ENCODE measurements at places on chromosomes 2 and 18.

DNA sequence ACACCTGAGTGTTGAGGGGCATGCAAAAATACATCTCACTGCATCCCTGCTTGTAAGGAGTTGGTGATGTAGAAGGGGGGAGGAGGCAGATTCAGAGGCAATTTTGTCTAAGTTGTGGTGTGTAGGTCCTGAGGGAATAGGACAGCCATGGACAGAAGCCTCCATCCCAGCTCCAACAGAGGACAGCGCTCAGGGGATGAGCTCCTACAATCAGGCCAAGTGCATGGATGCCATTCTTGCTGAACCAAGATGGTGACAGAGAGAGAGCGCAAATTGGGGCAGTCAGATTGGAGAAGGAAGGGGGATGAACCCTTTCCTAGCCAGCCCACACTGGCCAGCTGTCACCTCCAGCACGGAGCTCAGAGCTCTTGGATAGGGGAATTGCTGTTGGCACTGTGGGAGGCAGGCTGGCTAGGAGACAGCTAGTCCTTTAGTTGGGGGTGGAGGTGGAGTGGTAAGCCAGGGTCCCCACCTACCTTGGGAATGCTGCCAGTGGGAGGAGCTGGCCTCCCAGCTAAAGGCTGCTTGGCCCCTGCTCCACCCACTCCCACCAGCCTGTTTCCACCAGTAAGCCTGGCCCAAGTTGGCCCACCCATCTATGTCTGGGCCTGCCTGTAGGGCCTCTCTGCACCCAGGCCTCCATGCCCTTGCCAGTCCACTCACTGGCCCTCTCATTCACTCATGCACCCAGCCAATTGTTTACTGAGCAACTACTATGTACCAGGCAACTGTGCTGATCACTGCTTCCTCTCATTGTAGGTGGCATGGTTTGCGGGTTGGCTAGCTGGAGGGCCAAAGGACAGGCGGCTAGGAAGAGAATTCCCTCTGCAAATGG lies 2.5 kb upstream of the PER2 start:
- DNase-seq: no peak

DNA sequence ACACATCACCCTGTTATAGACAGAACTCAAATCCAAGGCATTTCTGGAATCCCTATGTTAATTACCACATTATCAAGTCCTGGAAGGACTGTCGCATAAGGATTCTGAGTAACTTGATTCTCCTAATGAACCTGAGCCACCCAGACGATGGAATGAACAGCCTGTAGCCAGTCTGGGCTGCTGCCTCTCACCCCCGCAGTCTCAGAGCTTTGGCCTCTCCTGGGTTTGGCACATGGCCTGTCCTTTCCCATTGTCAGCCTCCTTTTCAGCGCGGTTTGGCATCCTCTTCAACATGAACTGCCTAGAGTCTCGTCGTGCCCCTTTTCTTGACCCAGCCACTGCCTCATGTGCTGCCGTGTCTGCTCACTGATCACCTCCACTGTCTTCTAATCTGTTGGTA lies 147.6 kb downstream of the SLC8A1 start:
- DNase-seq: peak; percentile 19

DNA sequence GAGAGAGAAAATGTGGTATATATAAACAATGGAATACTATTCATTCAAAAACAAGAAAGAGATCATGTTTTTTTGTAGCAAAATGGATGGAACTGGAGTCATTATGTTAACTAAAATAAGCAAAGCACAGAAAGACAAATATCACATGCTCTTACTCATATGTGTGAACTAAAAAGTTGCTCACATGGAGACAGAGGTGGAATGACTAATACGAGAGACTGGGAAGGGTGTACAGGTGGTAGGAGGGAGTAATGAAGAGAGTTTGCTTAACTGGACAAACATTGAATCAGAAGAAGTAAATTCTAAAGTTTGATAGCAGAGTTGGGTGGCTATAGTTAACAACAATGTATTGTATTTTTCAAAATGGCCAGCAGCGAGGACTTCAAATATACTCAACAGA lies 1080.7 kb upstream of the CHAC2 start:
- no peak for DNase-seq

- DNase-seq: no peak
Observed at GRCh38 chr18:46385124-46385523, 271.9 kb downstream of the LOXHD1 start.

DNA sequence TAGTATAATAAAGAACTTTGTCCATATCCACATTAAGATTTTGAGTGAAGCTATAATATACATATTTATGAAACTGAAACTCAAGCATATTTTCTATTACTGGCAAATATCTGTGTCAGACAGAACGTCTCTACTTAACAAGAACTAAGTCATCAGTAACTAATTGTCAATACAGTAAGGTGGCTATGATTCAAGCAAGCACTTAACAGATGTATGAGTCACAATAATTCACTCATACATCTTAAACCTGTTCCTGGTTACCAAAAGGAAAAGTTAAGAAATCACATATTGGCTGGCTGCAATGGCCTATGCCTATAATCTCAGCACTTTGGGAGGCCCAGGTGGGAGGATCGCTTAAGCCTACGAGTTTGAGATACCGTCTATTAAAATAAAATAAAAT lies 96.0 kb downstream of the SOS1 start:
- DNase-seq: no peak

DNA sequence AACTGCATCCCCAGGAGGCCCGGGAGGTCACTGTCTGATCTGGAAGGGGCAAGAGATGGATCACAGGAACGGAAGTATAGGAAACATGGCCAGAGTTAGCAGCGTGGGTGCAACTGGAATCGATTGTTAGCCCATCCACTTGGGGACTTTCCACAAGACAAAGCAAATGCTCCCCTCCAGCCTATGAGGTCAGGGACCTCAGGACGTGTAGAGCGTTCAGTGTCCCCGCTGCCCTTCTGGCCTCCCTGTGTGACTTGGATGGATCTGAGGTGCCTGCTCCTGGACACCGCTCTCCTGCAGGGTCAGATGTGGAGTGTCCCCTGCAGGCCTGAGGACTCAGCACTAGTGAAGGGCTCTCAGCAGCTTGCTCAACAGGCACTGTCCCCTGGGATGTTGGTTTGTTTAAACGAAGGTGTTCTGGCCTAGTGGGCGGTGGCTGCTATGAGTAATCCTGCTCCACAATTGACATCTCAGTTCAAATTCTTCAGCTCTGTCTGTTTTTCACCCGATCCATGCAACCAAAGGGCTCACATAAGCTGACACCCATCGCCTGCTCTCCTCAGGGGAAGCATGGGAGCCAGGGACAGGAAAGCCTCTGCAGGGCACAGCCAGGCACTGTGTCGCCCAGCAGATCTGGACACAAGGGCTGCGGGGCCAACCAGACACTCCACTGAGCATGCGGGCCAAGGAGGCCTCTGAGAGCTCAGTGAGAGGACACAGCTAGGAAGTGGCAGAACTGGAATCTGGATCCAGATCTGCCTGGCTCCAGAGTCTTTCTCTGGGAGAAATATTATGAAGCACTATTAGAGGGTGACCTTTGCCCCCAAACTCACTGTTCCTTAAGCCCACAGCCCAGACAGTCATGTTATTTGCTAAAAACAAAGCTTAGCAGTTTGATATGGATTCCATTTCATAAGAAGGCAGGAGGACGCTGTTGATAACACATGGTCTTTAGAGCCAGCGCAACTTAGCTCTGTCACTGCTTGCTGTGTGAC lies 78.5 kb downstream of the RHOB start:
- no peak for DNase-seq

GRCh38 chr18:62586151-62586774 lies 63.4 kb downstream of the ZCCHC2 start:
- peak; percentile 85 for DNase-seq

GRCh38 chr2:56369316-56369715 lies 185.5 kb downstream of the CCDC85A start:
- no peak for DNase-seq

Measured in WTC11 (cell line).